NCI-H1048 (cell line): ENCODE measurements at places on chromosomes 2 and 18.

- no peak for DNase-seq
Measured at GRCh38 chr2:12737297-12737696, 20.6 kb downstream of the TRIB2 start.

DNA sequence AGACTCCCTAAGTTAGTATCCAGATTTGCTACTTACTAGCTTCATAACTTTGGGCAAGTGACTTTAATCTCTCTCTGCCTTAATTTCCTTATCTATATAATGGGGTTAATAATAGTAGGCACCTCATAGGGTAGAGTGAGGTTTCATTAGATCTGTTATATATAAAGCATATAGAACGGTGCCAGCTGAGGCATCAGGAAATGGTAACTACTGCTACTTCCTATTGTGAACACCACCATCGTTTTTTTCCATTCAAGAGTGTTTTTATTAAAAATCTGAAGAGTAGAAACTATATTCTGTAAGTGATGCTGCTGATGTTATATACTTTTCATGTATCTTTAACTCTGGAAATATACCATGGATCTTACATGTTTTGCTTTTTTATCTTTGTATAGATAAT is 44.3 kb downstream of the MALT1 start:
- DNase-seq: no peak

GRCh38 chr18:75350512-75350839 is 77.0 kb downstream of the SMIM21 start:
- DNase-seq: no peak

GRCh38 chr18:26479065-26479680 is 69.2 kb downstream of the KCTD1 start:
- DNase-seq: no peak

- DNase-seq: no peak
Measured at GRCh38 chr2:109031476-109032228, 42.6 kb upstream of the EDAR start.

GRCh38 chr2:189370719-189371118 is 70.6 kb upstream of the WDR75 start:
- DNase-seq: no peak

GRCh38 chr2:27051902-27052645 is 606 bp downstream of the AGBL5 start:
- DNase-seq: no peak
